ENCODE measurements at places on chromosomes 12 and 14.

- no peak for DNase-seq
Observed at GRCh38 chr12:43636725-43637463, 84.9 kb upstream of the ADAMTS20 start.

DNA sequence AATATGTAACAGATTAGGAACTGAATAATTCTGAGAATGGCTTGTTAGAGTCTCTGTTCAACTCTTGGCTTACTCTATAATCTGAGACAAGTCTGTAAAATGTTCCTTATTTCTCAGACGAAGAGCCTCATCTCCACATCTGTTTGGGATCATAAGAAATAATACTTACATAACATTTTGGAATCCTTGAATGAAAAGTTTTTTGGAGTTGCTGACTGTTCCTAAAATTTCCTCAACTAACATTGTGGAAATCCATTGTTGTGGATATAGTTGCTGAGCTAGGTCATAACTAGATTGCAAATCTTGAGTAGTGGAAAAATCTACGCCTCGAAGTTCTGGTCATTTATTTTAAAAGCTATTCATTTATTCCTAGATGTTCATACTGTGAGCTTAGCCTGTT is 402.9 kb downstream of the ZFP36L1 start:
- DNase-seq = no peak

GRCh38 chr12:117045160-117046010 is 53.8 kb downstream of the TESC start:
- no peak for DNase-seq

DNA sequence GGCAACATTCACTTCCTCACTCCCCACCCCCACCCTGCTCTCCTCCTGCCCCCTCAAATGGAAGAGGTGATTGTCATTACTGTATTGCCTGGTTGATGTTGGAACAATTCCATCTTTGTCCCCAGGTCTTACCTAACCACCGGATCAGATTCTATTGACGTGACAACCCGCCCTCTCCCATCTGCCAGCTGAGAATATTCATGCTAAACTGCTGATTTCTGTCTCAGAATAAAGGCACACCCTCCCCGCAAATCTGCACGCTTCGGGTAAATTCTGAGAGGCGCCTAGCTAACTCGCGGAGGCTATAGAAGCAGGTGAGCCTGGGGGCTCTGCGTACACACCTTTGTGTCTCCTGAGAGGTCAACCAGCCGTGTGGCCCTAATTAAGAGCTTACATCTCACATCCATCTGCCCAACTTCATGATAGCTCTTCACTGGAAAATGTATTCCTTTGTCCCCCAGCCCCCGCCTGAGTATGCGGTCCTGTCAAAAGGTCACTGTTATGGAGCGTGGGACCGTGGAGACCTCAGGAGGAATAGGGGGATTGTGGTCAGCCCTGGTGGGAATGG is 1054.3 kb downstream of the VRK1 start:
- no peak for DNase-seq

- DNase-seq = no peak
Observed at GRCh38 chr14:95460647-95461478, 55.6 kb downstream of the SYNE3 start.

DNA sequence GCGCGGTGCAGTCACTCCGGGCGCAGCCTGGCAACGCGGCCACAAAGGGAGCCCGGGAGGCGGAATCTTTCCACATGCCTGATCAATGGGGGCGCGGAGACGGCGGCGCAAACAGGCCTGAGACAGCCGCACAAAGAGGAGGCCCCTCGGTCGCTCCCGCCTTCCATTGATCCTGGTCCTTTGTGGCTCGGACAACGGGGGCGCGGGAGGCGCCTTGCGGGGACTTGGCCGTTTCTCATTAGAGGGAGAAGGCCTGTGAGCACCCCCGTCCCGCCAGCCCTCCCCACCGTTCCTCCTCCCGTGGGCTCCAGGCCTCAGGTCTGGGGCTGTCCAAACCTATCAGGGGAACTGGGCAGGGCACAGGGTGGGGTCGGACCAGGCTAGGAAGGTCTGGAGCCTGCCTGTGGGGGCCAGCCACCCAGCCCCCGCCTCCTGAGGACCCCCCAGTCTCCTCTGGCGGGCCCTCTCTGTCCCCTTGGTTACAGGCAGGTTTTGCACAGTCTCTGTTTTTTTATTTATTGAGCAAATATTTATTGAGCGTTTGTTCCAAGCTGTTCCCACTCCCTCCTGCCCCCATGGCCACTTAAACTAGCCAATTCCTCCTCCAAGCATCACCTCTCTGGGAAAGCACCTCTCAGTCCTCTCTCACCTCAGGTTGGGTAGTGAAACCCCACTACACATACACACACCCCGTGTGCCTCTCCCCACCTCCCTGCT is 29.0 kb upstream of the MSI1 start:
- no peak for DNase-seq

DNA sequence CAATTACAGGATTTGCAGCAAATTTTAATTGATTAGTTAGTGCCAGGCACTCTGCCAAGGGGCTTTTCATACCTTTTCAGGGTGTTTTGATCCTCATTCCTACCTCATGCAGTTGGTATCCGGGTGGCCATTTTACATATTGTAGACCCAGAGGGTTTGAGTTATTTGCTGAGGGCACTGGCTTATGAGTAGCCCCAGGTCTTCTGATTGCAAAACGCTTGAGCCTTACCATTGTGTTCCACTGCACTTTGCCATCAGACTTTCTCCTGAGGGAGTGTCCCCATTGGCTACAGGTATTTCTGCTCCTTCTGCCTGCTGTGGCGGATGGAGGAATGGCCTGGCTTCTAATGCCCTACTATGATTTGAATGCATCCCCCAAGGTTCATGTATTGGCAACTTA is 257.8 kb upstream of the CRY1 start:
- DNase-seq = no peak

- DNase-seq = no peak
Observed at GRCh38 chr12:52432559-52433207, 1.5 kb downstream of the KRT75 start.

DNA sequence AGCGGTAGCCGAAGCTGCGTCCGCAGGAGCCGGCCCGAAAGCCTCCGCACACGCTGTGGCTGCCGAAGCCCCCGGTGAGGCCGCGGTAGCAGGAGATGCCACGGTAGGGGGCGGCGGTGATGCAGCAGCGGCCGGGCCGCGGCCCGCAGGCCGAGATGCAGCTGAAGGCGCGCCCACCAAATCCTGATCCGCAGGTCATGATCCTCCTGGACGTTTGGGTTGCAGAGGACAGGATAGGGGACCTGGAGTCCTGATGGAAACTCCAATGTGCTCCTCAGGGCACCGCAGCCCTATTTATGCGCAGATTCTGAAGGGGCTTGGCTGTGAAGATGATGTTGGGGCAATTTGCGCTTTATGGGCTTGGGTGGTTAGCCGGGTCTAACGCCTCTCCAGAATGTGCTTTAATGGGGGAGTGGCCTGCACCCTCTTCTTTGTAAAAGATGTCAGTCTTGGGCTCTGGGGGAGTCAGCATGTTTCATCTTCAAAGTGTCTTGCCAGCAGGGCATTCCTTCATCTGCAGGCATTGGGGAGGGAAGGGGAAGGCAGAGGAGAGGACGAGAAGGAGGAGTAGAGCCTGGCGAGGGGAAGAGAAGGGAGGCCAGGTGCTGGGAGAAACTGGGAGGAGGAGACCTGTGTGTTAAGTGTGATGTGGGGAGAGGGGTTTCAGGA is at the start of gene KRT81:
KRT81 (minus strand) TSS at position 268 of the 669 bp plus-strand sequence; CDS start at position 199, 69 bp downstream.
- DNase-seq = no peak

- DNase-seq = no peak
Observed at GRCh38 chr14:103302966-103303365, 31.1 kb upstream of the EIF5 start.

GRCh38 chr14:35285168-35286002 is 6.8 kb upstream of the PSMA6 start:
- peak; percentile 71 for DNase-seq

DNA sequence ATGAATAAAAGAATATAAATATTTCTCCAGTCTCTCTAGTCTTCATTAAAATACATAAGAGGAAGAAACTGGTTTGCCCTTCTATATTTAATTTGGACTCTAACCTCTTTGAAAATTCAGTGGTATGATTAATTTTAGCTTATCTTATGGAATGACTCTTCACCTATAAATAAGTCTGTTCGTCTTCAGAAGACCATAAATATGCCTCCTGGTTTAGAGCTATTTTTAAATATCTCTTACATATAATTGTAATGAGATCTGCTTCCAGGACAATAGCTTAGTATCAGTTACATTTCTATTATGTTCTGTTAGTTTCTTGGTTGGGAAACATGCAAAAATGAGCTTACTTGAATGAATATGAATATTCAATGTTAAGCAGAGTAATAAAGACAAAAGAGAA is 257.5 kb upstream of the HMGA2 start:
- no peak for DNase-seq

DNA sequence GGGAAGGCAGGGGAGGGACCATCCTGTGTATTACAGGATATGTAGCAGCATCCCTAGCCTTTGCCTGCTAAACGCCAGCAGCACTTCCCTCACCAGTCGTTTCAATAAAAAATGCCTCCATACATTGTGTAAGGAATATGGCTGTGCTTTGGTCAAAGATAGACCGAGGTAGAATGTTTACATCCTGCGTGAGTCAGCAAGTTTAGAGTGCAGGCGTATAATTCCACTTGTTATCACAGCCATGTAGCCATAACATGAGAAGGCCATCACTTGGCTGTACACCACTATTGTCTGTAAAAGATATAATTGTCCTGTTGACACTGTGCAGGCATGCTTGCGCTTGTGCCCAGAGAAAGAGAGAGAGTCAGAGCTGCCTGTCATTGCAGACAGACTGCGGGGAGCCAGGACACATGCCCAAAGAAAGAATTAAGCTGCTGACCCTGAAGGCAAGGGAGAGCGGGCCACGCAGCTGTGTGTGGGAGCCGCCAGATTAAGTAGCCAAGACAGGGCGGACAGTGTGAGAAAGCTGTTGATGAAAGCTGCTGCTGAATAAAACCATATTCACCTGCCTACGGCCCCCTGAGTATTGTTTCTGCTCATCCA is 68.4 kb downstream of the CRACR2A start:
- no peak for DNase-seq

DNA sequence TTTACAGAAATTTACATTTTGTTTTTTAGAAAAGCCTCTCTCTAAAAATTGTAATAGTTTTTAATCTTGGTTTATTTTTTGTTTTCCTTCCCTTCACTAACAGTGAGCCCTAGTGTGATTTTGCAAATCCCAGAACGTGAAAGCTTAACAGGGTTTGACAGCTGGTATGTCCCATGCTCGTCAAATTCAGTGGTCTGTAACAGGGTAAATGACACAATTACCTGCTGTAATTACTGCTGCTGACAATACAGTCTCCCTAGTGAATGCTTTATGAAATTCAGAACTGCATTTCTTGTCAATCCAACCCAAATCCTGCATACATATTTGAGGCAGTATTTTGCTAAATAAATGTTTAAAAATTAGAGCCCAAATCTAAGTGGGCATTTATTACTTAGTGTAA is 249.2 kb downstream of the NELL2 start:
- no peak for DNase-seq

DNA sequence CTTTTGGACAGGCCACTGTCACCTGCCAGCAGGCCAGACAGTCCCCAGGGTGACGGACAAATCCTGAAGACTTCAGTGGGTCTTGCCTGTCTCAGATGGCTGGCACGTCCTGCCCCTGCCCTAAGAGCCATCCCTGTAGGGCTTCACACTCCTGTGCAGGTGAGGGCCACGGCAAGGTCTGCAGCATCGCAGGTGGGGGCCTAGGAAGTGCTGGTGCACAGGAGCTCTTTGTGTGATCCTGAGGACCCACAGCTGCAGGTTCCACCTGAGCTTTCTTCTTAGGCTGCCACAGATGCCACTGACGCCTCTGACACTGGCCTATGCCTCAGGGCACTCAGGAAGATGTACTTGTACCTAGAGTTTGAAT is 108.5 kb upstream of the FKBP4 start:
- no peak for DNase-seq

DNA sequence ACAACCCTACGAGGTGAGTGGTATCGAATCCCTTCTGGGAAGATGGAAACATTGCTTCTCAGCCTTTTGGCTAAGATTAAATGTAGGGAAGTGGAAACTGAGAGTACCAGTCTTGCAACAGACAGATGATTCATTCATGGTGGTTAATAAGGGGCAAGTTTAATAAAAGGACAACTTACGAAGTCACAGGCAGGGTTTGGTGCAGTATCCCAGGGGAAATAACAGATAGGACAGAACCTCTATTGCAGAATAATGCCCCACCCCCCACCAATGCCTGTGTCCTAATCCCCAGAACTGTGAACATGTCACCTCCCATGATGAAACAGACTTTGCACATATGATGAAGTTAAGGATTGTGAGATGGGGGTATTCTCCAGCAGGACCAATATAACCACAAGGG is 212.5 kb downstream of the TBX5 start:
- no peak for DNase-seq

DNA sequence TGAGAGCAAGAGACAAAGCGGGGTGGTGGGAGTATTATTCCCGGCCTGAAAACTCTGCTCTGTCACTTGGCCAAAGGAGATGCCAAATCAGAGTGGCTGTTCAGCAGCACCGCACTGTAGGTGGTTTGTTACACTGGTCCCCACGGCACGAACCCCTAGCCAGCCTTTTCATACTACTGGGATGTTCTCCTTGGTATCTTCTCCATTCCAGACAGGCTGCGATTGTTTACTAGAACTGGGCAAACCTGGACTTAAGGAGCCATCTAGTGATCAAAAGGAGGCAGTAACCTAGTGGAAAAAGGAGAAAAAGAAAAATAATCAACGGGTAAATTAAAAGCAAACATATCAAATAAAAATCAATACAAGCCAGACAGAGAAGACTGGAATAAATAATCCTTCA is 58.9 kb upstream of the TMTC2 start:
- DNase-seq = peak; percentile 21

DNA sequence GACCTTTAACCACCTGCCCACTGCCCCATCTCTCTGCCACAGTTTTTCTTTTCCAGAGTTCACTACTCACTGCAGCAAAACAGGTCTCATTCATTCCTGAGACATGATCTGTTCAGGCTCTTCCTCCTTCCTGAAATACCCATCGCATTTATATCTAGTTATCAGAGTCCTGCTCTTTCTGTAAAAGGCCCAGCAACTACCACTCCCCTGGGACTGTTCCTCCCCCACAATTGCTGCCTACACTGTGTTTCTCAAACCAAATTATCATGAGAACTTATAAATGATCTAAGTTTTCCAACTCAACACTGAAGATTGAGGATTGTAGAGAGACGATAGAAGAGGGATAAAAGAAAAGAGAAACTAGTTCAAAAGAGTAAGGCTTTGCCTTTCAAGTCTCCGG is 40.8 kb upstream of the EPS8 start:
- DNase-seq = no peak

DNA sequence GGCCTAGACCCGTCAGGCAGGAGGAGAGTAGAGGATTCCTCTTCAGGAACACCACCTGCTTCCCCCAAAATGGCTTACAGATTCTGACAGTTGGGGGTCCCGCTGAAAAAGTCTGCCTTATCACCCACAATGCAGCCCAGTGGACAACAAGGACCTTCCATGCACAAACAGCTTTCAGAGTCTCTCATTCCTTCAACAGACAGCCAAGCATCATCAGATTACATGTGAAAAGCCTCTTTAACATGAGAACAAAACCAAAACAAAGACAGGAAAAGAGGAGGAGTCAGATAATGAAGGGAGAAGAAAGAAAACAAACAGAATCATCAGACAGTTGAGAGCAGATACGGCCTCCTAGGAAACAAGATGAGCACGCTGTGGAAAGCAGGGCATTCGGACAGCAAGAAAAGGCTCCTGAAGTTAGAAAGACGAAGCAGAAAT is 18.3 kb downstream of the KCTD10 start:
- DNase-seq = no peak

Data from GM13976 (cell line).